ENCODE measurements at places on chromosomes 5 and 9.

DNA sequence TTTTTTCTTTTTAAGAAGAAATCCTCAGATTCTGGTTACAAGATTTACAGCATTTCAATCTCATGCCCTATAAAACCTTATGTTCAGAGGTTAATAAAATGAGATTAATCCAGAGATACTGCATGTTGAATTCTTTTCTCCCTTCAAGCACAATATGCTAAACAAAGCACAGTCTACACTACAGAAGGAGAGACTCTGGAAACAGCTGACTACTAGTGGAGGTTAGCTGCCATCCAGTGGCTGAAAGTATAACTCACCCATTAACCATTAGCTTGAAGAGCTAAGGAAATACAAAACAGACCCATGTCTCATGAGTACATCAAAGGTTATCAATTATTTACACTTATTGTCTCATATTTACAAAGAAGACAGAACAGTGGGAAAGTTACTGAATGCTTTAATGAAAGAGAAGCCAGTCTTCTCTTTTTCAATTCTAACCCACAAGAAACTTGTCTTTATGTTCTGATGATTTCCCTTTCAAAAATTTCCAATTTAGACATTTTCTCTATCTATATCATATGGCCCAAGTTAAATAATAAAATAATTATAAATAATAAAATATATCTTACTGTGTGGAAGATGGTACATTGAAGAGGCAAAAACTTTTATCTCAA, 12.7 kb upstream of the DNAH5 start:
- DNase-seq = peak; percentile 33

DNA sequence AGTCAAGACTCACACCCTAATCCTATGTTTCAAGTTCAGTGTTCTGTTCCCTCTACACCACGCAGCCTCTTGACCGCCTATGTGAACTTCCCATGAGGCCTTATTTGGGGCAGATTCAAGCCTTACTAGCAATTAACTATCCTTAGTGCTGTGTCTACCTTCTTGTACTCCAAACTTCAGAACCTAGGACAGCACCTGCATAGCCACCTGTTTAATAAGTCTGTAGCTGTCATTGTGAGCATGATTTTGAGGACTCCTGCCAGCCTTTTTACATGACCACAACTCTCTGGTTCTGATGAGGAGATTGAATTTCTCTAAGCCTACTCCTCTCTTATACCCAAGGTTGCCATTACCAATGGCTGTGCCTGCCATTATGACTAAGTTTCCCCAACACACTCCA, 50.8 kb upstream of the PCSK1 start:
- DNase-seq = peak; percentile 6

DNA sequence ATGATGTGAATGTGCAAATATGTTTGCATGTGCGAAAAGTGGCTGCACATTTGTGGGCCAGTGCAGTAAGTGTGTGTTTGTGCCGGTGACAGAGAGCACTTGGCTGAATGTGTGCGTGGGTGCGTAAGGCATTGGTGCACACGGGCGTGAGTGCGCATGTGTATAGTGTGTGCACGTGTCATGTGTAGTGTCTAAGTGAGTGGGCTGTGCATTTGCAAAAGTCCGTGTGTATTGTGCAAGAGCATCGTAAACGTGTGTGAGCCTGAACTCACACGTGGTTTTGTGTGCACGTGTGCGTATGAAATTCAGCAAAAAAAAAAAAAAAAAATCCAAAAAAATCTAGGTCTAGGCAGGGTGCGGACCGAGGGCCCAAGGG, 6.5 kb upstream of the EBF1 start:
- no peak for DNase-seq

GRCh38 chr5:154258531-154259217, 68.1 kb downstream of the GALNT10 start:
- no peak for DNase-seq

- no peak for DNase-seq
These were observed 49.7 kb downstream of the SAR1B start for GRCh38 chr5:134582941-134583340.

- DNase-seq = no peak
These were observed 95.6 kb downstream of the GNAQ start for GRCh38 chr9:77935974-77936373.

GRCh38 chr9:126490871-126491567, 122.7 kb upstream of the LMX1B start:
- peak; percentile 74 for DNase-seq

DNA sequence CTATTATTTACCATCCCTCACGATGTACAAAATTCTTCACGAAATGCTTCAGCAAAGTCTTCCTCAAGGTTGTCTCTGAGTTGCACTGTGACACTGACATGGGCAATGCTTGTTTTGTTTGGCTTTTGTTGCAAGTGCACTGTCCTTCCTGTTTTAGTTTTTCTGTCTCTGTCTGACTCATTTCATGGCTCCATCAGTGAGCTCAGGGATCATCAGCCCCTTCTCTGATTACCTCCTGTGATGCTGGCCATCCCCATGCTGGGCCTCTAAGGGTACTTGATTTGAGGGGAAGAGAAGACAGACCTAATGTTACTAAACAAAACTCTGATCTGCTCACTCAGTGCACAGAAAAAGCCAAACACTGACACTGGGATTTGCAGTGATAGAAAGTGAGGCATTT, 37.6 kb upstream of the STX17 start:
- peak; percentile 33 for DNase-seq

GRCh38 chr9:87479801-87480201, 17.9 kb upstream of the DAPK1 start:
- peak; percentile 53 for DNase-seq

DNA sequence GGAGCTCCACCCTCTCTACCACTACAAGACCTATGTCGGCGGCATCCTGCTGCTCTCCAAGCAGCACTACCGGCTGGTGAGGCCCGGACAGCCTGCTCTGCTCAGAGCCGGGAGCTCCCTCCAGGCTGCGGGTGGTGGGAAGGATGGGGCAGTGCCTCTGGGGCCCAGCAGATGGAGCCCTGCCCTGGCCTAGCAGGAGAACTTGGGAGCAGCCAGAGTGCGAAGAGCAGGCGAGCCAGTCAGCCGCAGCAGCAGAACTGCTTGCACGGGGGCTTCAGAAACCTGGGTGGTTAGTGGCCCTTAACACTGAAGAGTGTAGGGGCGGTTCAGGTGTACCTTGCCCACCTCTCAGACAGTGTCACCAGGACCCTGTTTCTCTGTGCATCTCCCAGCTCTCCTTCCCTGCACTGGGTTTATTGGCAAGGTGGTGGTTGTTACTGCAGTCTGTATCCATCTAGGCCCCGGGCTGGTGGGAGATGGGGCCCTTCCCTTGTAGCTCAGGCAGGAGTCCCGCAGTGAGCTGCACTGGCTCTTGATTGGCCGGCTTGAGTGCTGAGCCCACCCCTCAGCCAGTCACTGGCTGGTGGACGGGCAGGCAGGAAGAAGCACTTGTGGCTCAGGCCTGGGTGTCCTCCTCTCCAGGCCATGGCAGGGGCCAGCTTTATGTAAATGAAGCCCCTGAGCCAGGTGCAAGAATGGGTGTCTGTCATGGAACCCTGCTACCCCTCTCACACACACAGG, 7.7 kb downstream of the B4GALT7 start:
- peak; percentile 78 for DNase-seq

DNA sequence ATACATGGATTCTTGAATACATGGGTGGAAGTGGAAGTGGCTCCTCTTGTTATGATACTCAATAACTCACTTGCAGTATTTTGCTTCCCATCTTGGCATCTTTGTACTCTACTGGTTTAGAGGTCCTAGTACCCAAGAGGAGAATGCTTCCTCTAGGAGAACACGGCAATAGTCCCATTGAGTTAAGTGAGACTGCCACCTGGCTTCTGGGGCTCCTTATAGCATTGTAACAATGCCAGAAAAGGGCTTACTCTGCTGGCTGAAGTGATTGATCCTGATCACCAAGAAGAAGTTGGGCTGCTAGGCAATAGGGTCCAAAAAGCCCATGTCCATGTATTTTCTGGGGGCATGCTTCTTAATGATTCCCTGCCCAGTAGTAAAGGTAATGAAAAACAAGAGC, 627.6 kb upstream of the SGCD start:
- no peak for DNase-seq

DNA sequence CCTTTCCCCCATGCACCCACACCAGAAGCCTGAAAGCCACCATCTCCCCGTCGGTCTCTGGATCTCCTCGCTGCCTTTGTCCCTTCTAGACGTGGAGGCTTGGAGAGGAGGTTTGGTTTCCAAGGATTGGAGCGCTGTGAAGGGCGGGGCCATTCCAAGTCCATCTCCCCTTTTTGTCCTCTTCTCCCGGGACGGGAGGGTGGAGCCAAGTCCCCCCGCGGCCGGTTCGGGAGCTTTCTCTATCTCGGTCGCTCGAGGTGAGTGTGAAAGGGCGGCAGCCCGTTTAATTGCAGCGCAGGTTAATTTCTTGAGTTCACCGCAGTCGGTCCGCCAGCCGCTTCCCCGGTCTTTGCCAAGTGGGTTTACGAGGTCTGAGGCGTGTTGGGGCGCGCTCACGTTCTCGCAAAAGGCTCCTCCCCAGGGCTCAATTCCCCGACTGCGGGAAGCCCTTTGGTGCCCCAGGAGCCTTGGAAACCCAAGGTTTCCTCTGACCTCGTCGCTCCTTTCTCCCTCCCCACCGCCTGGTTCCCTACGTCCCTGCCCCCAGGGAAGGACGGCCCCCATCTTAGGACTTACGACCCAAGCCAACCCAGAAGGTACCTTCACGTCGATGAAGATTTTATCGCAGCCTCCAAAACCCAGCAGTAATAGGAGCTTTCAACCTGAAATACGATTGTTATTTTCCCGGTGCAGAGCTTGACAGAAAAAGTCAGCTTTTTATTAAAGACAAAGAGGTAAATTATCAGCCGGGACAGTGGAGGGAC, 2.8 kb upstream of the ZNF462 start:
- DNase-seq = no peak

DNA sequence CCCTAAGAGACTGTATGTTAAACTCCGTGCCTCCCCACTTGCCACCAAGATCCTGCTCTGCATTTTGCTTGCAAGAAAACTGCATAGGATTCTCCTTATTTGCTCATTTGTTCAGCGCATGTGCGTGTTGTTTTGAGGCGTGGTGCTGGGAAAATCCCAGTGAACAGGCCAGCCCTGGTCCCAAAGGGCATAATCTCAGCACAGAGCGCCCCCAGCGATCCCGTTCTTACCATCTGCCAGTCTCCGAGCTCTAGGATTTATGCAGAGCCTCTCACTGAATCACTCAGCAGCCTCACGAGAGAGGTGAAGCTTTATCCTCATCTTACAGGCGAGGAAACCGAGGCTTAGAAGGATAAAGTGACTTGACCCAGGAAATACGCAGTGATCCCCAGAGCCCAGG, 11.5 kb downstream of the PRRX2 start:
- DNase-seq = no peak

GRCh38 chr9:2623288-2624050, 1.9 kb downstream of the VLDLR start:
- DNase-seq = no peak

GRCh38 chr5:157682257-157682656, 10.9 kb downstream of the C5orf52 start:
- DNase-seq = no peak

GRCh38 chr5:6822068-6822467, 108.8 kb downstream of the TENT4A start:
- DNase-seq = no peak

DNA sequence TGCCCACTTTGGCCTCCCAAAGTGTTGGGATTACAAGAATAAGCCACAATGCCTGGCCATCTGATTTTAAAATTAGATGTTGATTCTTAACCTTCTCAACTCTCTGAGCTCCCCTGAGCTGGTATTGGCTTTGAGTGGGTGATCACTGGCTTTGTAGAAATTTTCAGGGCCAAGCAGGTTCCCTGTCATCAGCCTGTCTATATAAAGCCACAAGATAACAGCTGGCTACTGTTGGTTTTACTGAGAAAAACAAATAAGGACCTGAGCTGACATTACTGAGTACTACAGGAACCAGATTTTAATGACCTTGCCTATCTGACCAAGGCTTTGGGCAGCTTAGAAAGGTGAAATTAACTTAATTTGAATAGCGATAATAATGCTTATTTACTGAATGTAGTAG, 153.6 kb downstream of the MSX2 start:
- DNase-seq = no peak

DNA sequence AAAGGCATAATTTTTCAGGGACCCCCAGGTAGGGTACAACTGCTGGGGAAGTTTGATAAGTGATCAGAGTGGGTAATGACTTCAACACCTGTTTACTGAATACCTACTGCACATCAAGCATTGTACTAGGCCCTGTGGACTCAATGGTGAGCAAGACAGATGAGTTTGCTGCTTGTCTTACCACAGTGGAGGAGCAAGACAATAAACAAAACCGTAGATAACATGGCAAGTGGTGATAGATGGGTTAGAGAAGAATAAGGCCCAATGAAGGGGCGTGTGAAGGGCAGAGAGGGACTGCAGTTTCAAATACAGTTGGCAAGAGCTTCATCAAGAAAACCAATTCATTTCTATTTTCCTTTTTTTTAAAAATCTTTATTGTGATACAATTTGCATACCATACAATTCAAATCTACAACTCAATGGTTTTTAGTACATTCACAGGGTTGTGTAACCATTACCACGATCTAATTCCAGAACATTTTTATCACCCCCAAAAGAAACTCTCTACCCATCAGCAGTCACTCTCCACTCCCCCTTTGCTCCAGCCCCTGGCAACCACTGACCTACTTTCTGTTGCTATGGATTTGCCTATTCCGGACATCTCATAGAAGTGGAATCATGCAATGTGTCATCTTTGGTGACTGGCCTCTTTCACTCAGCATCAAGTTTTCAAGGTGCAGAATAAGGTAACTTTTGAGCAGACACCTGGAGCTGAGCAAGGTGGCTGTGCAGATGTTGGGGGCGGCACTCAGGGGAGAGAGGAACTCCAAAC, 31.9 kb upstream of the HAND1 start:
- no peak for DNase-seq

DNA sequence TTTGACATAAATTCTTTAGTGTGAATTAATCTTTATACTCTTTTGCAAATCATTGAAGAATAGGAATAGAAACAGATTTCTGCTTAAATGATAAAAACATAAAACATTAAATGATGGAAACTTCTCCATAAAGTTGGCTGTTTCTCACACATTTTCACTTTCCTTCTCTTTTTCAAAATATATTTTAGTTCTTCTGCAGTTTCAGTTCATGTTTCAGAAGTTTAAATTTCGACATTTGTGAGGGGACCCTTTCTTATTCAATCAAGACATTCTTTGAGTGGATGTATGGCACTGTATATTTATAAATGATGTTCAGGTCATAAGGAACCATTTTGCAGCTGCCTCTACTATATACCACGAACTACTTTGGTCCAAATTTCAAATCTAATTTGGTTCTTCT, 34.6 kb downstream of the TNFAIP8 start:
- DNase-seq = no peak
